Skeletal muscle tissue (tissue), 5 donors: ENCODE measurements at places on chromosomes 4 and X. TPM values are rescaled to one million over a fixed set of nuclear protein-coding genes. Genes with fewer than 3 reads are reported as not detected.

PDCL2 gene
- total RNA-seq = not detected

NUDT10 gene
- total RNA-seq = 1.0 TPM

RAB33A gene
- total RNA-seq = 1.6 TPM

CAPN6 gene
- 205 TPM for total RNA-seq

GLOD5 gene
- not detected for total RNA-seq

KLB gene
- 1.0 TPM for total RNA-seq

CTAG1B gene
- not detected for total RNA-seq

ODAPH gene
- not detected for total RNA-seq

USP26 gene
- total RNA-seq = not detected

COL4A6 gene
- 1.0 TPM for total RNA-seq
